ENCODE measurements at places on chromosomes 4 and X.

GRCh38 chrX:43003204-43003565, 225.2 kb upstream of the PPP1R2C start:
- DNase-seq, result no peak

- DNase-seq, result no peak
Measured at GRCh38 chr4:138320831-138321230, 78.7 kb upstream of the SLC7A11 start.

GRCh38 chr4:73211968-73212367, 46.6 kb downstream of the ANKRD17 start:
- no peak for DNase-seq

GRCh38 chrX:10157032-10157341, 212 bp downstream of the CLCN4 start:
- DNase-seq, result no peak

GRCh38 chr4:149845743-149846142, 30.1 kb upstream of the IQCM start:
- no peak for DNase-seq

DNA sequence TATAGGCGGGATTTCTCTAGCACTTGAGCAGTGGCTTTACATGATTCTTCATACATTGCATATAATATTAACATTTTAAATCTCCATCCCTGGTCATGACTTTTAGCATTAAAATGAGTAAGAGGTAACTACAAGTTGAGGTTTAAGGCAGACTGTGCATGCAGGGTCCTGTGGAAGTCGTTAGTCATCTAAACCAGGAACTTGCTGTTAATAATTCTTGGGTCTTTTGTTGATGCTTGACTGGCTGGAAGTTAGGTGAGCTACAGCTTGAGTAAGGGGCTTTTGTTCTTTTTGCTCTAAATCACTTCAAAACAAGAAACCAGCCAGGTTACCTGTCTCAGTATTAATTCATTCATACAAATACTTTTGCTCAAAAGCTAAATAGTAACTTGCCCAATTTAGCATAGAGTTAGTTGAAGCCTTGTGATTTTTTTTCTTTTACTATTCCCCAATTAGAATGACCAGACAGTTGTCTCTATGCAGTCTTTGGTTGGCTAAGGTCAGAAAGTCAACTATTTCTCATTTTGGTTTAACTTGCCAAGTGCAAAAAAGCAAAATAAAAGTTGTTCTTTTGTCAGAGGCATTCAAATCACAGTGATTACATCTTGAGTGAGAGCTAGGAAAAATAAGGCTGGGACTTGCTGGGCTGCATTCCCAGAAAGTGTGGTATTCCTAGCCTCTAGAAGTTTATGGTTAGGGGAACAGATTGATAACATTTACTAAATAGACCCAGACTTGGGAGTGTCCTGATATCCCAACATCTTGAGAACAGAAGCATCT, 516.9 kb downstream of the PDHA2 start:
- DNase-seq, result no peak

- no peak for DNase-seq
Measured at GRCh38 chr4:153418121-153418520, 48.0 kb upstream of the TMEM131L start.

GRCh38 chrX:111151764-111152163, 55.8 kb downstream of the PAK3 start:
- no peak for DNase-seq
